ENCODE measurements at places on chromosomes 5 and 9. TPM values are rescaled to one million over a fixed set of nuclear protein-coding genes. Genes with fewer than 3 reads are reported as not detected.

DNA sequence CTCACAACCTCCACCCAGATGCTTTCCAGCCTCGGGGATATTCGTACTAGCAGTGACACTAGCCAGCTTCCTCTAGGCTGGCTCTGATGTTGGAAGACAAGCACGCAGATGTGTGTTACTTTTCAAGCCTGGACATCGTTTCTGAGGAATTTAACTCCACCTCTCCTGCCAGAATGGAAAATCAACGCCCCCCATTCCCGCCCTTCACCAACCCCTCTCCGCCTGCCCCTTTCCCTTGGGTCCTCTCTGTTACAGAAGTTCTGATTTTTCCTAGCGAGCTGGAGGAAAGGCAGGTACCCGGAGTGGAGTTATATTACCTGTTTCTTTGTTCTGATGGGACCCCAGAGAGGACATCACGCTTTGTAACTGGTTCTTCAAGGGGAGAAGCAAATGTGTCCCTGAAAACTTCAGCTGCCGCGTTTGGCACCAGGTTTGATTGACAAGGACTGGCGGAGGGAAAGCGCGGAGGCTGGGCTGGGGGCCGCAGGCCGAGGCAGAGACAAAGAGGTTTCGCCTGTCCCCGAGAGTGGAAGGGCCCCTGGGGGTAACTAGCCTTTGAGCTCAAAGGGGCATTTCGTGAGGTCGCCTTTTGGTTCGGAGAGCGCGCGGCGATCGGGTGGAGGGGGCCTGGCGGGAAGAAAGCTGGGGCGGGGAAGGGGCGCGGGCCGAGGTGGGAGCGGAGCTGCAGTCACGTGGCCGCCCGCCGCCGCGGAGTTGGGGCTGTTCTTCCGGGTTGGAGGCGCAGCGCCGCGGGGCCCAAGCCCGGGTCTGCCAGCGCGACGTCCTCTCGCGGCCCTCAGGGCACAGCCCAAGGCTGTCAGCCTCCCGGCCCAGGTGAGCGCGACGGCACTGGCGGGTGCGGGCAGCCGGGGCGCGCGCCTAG lies at the start of gene NNT:
NNT (plus strand) TSS at position 720 of the 883 bp plus-strand sequence. CDS start 6,016 bp downstream, outside the sequence.
- peak; percentile 96 for DNase-seq

- no peak for DNase-seq
Measured at GRCh38 chr5:153157156-153157555, 333.3 kb upstream of the GRIA1 start.

GRCh38 chr5:44364097-44364496 lies 25.1 kb downstream of the FGF10 start:
- DNase-seq = no peak

- no peak for DNase-seq
Measured at GRCh38 chr9:124214116-124214515, 43.6 kb upstream of the NEK6 start.

DNA sequence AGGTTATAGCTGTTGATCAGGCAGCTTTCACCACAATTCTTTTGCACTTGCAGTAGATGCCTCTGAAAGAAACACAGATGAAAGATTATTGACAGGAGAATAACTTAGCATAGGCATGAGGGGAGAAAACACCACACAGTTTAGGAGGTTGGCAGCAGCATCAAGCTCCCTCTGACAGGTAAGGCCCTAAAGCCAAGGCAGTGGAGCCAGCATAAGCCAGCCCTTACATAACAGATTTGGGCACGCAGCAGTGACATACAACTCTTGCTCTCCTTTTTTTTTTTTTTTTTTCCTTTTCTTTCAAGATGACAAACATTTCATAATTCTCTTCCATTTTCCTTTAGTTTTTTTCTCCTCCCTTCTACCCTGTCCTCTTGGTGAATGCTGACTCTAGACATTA lies 257.6 kb upstream of the ADAMTSL1 start:
- no peak for DNase-seq

GRCh38 chr9:21081999-21082398 lies 4.3 kb upstream of the IFNB1 start:
- DNase-seq = no peak

- DNase-seq = no peak
Measured at GRCh38 chr5:1393571-1394501, 48.9 kb upstream of the CLPTM1L start.

DNA sequence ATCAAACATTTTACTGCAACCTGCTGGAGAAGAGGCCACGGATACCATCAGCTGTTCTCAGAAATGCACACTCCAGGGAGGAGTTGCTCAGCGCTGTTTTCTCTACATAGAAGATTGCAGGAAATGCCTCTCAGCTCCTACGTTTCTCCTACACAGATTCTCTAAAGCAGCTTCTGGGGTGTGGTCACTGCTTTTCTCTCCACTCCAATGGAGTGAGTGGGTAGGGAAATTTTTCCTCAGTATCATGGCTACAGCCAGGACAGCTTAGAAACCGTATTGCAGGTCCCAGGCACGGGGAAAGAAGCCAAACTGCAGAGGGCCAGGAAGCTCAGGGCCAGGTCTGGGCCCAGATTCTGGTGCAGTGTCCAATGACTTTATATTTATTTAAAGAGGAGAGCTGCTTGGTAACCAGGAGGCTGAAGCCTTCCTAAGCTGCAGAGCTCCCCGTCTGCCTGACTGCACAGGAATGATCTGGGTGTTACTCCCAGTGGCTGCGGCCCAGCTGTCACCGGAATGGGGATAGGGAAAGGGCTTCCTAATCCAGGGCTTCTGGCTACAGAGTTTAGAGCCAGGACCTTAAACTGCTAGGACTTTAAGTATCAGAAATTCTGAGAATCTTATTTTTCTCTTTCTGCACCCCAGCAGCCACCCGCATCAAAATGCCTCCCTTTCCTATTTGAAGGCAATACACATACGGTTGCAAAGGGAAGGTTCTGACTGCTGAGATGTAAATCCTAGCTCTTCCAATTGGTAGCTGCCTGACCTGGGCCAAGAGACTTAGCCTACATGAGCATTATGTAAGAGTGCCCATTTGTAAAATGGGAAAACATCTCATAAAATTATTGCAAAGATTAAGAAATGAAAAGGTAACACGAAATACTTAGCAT lies 1.4 kb upstream of the SPTAN1 start:
- no peak for DNase-seq

DNA sequence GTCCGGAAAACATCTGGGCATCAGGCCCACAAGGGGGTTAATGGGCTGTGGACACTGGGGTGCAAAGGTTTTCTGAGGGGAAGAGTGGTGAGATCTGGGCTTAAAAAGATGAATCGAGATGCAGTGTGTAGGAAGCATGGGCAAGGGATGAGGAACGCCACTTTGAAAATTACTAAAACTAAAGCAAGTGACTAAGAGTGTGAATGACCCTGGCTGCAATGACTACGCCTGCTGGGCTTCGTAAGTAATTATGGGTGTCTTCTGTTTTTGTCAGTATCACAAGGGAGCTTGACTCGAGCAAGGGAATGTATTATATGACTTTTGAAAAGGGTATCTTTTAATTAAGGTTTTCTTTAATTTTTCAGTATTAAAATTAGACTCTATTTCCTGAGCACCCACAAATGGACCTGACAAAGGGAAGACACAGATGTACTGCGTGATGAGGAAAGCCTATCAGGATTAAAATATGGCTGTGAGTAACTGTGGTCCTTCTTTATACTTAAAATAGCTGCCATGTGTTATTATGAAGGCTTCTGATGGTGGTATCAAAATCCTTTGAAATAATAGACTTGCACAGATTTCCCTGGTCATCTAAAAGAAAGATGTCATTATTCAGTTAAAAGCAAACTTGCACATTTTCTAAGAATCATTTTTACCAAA lies 4.2 kb downstream of the CTXN3 start:
- DNase-seq = no peak

DNA sequence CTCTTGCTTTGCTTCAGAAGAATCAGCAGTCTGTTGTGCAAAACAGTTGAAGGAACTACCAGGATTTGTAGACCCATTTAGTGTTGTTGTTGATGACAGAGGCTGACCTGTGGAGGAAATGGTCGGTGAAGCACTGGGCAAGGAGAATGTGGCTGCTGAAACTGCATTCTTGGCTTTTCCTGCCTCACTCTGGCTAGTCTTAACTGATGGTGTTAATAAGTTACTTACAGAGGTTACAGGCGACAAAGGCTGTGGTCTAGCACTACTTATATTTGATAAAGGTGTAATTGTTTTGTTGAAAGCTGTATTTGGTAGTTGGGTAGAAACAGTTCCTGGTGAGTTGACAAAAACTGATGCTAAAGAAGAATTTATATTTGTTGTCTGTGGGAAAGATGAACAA lies 31.5 kb downstream of the MLANA start:
- no peak for DNase-seq

DNA sequence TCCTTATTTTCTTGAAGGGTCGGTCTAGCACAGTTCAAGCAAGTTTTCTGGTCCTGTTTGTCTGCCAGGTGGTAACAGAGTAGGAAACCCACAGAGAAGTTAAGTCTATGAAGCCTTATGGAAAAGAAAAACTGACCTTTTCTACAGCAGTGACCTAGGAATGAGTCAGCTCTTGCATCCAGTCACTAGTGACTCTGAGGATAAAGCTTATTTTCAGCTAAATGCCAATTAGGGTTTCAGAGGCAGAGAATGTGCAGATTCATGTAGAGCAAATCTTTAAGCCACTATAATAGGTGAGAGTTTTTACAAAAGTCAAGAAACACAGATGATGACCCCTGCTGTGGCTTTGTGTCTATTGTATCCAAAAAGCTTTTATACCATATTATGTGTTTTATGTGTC lies 100.7 kb downstream of the CWC27 start:
- no peak for DNase-seq

DNA sequence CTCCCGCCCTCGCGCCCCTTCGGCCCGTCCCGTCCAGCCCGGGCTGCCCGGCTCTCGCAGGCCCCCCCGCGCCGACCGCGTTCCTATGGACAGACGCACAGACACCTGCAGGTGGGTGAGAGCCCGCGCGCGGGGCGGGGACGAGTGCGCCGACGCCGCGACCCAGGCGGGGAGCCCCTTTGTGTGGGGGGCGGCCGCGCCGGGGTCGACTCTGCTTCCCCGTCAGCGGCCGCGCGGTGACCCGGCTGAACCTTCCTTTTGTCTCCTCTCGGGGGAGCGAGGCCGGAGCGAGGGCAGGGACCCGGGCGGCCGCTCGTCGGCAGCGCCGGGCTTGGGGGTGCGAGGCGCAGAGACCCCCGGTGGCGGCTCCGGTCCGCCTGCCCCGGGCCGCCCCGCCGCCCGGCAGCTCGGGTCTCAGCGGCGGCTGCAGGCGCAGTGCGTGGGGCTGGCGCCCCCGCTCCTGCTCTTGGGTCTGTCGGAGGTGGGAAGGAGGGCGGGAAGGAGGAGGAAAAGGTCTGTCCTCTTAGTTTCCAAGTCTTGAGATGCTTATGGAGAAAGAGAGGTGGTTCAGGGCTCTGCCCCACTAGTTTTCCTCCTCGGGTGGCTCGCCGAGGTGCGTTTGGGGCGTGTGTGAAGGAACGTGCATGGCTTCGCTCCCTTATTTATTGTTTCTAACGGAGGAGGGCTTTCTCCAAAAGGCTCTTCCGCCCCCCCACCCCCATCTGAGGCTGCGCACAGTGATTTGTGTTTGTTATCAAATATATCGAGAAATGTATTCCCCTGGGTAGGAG lies 576 bp downstream of the KIAA1958 start:
- peak; percentile 19 for DNase-seq

DNA sequence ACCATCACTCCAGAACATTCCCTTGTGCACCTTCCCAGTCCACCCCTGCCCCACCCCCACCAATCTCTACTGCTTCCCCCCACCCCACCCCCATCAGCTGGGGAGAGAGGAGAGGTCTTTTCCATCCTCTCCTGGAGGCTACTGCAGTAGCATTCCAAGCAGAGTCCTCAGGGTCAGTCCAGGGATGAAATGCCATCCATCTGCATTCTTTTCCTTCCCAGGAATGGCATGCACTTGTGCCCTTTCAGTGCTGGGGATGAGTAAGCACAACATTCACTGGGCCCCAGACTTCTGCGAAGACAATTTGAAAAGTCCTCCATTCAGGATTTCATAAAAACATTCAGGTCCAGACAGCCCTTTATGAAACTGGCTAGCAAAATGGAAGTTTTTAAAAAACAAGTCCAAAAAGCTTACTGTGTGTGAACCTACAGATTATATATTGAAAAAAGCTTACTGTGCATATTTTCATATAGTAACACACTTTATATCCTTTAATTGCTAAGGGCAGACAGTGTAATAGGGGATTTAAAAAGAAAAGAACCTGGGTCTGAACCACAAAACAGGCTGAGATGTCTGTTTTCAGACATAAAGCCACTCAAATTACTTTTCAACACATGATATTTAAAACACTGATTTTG lies 50.0 kb upstream of the GOLPH3 start:
- DNase-seq = no peak

DNA sequence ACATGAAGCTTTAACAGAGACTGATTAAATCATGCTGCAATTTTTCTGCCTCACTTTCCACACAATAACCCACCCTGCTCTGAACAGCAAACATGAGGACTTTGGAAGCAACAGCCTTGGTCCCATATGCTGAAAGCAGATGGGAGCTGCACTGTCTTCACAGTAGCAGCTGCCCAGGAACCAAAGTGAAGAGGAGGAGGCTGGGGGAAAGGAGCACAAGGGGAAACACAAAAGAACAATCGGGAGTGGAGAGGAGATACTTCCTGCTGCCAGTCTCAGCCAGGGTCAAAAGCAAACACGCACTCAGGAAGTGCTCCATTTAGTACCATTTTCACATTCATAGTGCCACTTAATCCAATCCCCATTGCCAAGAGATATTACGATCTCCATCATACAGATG lies 183.3 kb upstream of the PUM3 start:
- no peak for DNase-seq

- DNase-seq = no peak
Measured at GRCh38 chr9:131289301-131290035, at the start of gene PLPP7. TSS of gene PLPP7 (plus strand) at chr9:131289723. CDS start at chr9:131289998, 275 bp downstream.

- DNase-seq = no peak
Measured at GRCh38 chr9:94993160-94993820, 266.8 kb downstream of the AOPEP start.

- DNase-seq = no peak
Measured at GRCh38 chr5:74659172-74659571, 18.6 kb upstream of the ENC1 start.

DNA sequence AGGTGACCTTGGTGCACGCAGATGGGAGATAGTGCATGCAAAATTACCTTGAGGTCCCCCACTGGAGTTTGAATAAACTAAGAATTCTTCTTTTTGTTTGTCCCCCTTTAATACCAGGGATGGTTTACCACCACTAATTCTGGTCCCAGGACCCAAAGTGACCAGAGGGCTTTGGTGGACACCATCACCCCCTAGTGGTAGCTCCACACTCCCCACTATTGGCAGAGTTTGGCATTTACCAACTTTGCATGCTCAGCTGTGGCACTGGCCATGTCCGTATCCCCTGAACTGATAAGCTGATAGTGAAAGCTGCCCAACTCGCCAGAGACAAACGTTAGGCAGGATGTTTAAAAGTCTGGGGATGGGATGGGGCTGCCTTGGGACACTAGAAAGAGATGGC lies 3.3 kb downstream of the ASTN2 start:
- DNase-seq = no peak

GRCh38 chr5:62773460-62773859 lies 194.8 kb downstream of the LRRC70 start:
- no peak for DNase-seq

GRCh38 chr9:703392-703791 lies 138.1 kb upstream of the DMRT1 start:
- no peak for DNase-seq

Gene RUSC2
- total RNA-seq = 32.0 TPM

Gene GAPVD1
- total RNA-seq = 51.0 TPM

Gene TMEM174
- not detected for total RNA-seq

Gene TSPAN17
- 24.1 TPM for total RNA-seq

Gene TRAF1
- 4.9 TPM for total RNA-seq

Gene IL9
- total RNA-seq = not detected

Gene TXNDC8
- not detected for total RNA-seq

Gene ACOT12
- not detected for total RNA-seq

Gene CBY3
- not detected for total RNA-seq

Gene IL17B
- total RNA-seq = not detected

Gene CARD9
- 3.6 TPM for total RNA-seq

Data from lower leg skin (tissue), 4 donors.